Suprapubic skin (tissue), 4 donors: ENCODE measurements at places on chromosomes 2 and 18. TPM values are rescaled to one million over a fixed set of nuclear protein-coding genes. Genes with fewer than 3 reads are reported as not detected.
A peak's percentile ranks its signal among the peaks of the same experiment; 100 is the strongest.

DNA sequence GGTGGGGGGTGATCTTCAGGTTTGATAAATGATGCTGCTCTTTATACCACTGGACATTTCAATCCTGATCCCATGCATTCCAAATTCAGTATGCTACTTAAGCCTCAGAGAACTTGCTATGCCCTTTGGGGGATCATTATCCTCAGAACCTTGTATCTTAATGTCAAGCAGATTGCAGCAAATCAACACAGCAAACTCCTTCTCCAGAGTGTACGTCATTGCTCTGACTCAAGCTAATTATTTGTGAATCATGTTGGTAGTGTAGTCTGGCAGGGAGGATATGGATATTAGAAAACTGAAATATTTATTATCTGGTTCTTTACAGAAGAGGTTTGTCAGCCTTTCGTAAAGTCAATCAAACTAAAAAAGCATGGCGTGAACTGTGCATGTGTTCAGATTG is 562.5 kb upstream of the FAM98A start:
- H3K4me3 ChIP-seq: no peak overlapping the region
- H3K27me3 ChIP-seq: no peaks in the 10 kb centered on the region
- DNase-seq: no peak
- H3K36me3 ChIP-seq: no peaks in the 10 kb centered on the region

DNA sequence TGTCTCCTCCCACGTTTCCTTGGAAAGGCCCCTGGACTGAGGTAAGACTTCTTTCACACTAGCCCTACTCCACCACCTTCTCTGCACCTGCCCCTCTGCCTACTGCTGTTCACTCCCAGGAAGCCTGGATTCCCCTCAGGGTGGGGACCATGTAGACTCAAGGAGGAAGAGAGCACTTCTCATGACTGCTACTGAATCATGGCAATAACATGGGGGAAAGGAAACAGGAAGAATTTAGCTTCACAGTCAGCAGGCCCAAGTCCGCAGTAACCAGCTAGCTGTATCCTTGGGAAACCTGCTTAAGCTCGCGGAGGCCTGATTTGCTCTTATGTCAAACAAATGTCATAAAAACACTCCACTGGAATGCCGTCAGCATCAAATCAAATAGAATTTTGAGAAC is 126.2 kb upstream of the CAPN13 start:
- H3K27ac ChIP-seq: no peak overlapping the region
- no peaks in the 10 kb centered on the region for H3K4me1 ChIP-seq
- no peaks in the 10 kb centered on the region for H3K27me3 ChIP-seq

- peak overlapping the region; percentile 51 for H3K4me3 ChIP-seq
- peaks cover 99% of the 10 kb centered on the region for H3K27me3 ChIP-seq
- no peak for DNase-seq
- H3K27ac ChIP-seq: peak overlapping the region; percentile 47
- peaks cover 47% of the 10 kb centered on the region for H3K4me1 ChIP-seq
Measured at GRCh38 chr2:63059793-63060471, 9.3 kb downstream of the OTX1 start.

DNA sequence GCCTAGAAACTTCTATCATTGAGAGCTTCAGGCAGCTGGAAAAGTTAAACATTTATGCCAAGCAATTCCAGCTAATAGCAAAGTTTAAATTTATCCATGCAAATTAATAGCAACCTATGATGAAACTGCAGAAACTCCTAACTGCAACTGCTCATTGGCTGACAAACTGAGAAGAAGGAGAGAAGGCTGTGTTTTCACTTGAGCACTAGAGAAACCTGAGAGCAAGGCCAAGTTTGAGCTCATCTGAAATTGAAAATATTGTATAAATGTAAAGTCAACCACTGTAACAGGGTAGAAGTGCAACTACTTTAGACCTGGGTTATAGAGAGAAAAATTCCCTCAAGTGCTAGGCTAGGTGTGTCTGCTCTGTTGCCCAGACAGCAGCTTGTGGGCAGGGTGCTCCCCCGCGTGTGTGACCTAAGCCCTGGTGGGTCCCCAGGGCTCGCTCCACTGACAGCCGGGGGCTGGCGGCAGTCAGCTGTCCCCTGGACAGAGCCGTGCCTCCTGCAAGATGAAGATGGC is 50.2 kb downstream of the CABYR start:
- no peak for DNase-seq
- no peaks in the 10 kb centered on the region for H3K27me3 ChIP-seq
- H3K36me3 ChIP-seq: peaks cover 4% of the 10 kb centered on the region
- H3K4me1 ChIP-seq: no peaks in the 10 kb centered on the region
- H3K4me3 ChIP-seq: no peak overlapping the region

DNA sequence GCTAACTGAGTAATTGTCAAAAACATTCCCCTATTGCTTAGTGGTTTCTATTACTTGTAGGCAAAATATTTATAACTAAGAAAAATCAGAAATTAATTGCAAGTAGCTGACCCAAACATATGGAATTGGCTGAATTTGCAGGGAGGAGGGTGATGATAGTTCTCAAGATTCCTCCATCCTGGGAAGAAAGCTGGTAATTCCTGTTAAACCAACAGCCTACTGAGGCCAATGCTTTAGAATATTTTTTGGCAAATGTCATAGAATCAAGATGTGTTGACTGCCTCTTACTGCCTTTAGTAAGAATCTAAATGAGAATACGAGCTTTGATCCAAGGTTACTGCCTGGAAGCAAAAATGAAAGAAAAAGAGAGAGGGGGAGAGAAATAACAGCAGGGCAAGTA is 120.0 kb downstream of the COL6A3 start:
- no peak overlapping the region for H3K4me3 ChIP-seq
- H3K27me3 ChIP-seq: no peaks in the 10 kb centered on the region
- DNase-seq: no peak
- H3K4me1 ChIP-seq: peaks cover 63% of the 10 kb centered on the region

GRCh38 chr2:127448526-127448925 is 30.3 kb downstream of the PROC start:
- H3K4me3 ChIP-seq: no peak overlapping the region
- no peaks in the 10 kb centered on the region for H3K36me3 ChIP-seq
- no peak overlapping the region for H3K27ac ChIP-seq
- no peaks in the 10 kb centered on the region for H3K27me3 ChIP-seq

- no peaks in the 10 kb centered on the region for H3K4me1 ChIP-seq
- H3K36me3 ChIP-seq: no peaks in the 10 kb centered on the region
- H3K27ac ChIP-seq: no peak overlapping the region
- H3K27me3 ChIP-seq: no peaks in the 10 kb centered on the region
- no peak overlapping the region for H3K4me3 ChIP-seq
Measured at GRCh38 chr18:74446631-74447403, 10.3 kb downstream of the DIPK1C start.

GRCh38 chr18:76981396-76981968 is 151.1 kb downstream of the MBP start:
- H3K4me3 ChIP-seq: no peak overlapping the region
- no peak overlapping the region for H3K27ac ChIP-seq
- DNase-seq: no peak
- no peaks in the 10 kb centered on the region for H3K27me3 ChIP-seq
- H3K4me1 ChIP-seq: peaks cover 7% of the 10 kb centered on the region

DNA sequence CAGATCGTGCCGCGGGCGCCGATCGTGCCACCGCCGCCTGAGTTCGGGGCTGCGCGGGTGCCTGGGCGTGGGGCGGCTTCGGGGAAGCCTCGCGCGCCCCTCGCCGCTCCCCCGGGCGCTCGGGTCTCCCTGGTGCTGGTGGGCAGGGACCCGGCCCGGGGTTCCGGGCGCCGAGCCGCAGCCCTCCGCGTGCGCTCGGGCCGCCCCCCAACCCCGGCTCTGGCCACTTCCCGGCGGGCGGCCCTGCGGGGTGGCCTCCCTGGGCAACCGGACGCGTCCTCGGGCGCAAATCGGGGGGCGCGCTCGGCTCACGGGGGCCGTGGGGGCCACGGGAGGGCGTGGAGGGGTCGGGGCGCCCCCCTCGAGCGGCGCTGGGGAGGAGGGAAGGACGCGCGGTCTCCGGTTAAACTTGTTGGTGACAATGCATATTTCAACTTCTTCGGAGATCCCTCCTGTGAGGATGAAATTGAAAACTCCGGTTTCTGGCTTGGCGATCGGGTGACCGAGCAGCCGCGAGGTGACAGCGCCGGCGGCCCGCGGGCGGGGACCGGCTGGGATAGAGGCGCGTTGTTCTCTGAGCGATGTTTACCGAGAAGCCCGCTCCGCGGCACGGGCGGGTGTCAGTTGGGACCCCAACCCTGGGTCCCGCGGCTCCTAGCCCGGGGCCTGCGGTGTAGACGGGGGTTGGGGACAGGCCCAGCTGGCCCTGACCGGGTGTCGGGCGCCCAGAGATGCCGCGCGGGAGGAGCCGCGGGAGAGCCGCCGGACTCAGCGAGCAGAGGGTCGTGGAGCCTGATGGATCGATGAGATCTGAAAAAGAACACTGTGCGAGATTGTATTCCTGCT is 676 bp downstream of the SH3BP4 start:
- peak overlapping the region; percentile 92 for H3K27ac ChIP-seq
- peak overlapping the region; percentile 94 for H3K4me3 ChIP-seq
- H3K27me3 ChIP-seq: no peaks in the 10 kb centered on the region
- DNase-seq: no peak
- H3K36me3 ChIP-seq: no peaks in the 10 kb centered on the region

GRCh38 chr2:41920812-41921211 is 127.0 kb upstream of the PKDCC start:
- DNase-seq: no peak
- H3K4me1 ChIP-seq: peaks cover 35% of the 10 kb centered on the region
- H3K36me3 ChIP-seq: no peaks in the 10 kb centered on the region
- no peak overlapping the region for H3K4me3 ChIP-seq

DNA sequence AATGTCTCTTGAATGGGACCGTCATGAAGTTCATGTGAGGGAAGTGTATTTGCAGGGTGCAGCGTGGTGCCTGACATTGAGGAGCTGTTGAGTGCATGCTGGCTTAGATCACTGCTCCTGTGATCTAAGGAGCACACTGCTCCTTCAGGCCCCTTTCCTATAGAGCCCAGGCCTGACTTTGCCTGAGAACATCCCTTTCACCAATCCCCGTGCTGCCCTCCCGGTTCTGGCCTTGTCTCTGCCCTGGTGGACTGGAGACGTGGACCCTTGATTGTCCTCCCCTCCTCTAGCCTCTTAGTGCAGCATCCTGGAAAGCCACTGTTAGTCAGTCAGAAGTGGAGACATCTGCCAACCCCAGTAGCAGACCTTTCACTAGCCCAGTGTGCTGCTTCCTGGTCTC is 323.6 kb upstream of the HS6ST1 start:
- no peaks in the 10 kb centered on the region for H3K27me3 ChIP-seq
- no peak overlapping the region for H3K4me3 ChIP-seq
- peak; percentile 24 for DNase-seq
- no peaks in the 10 kb centered on the region for H3K4me1 ChIP-seq

GRCh38 chr2:68319398-68320117 is at the start of gene CNRIP1:
Gene CNRIP1 (minus strand): TSS chr2:68319949. CDS start chr2:68319400, 549 bp downstream.
- H3K4me3 ChIP-seq: peak within 1 kb of the TSS; percentile 57
- DNase-seq: peak; percentile 86
- H3K36me3 ChIP-seq: no peaks in the 10 kb centered on the region
- H3K27me3 ChIP-seq: peaks cover 22% of the 10 kb centered on the region

DNA sequence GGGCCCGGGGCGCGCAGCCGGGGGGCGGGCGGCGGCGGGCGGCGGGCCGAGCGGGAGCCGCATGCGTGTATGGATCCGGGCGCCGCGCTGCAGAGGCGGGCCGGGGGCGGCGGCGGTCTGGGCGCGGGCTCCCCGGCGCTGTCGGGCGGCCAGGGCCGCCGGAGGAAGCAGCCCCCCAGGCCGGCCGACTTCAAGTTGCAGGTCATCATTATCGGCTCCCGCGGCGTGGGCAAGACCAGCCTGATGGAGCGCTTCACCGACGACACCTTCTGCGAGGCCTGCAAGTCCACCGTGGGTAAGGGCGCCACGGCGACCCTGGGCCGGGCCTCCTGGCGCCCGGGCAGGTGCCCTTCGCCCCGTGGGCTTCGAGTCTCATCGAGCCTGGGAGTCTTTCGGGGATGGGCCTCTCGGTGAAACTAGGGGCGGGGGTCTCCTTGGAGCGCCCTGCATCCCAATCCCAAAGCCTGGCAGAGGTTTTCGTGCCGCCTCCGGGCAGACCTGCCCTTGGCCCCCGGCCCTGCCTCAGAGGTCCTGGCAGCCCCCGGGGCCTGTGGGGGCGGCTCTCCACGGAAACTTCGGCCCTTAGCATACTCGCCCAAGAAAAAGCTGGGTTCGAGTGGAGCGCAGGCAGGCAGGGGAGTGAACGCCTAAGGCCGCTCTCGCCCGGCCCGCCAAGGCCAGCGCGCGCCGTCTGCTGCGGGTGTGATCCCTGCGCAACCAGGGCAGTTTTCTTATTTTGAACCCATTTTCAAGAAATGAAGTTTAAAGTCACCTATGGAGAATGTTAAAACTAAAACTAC is 622 bp downstream of the RAB12 start:
- H3K27ac ChIP-seq: peak overlapping the region; percentile 53
- H3K27me3 ChIP-seq: no peaks in the 10 kb centered on the region
- H3K4me3 ChIP-seq: peak overlapping the region; percentile 74
- no peak for DNase-seq

DNA sequence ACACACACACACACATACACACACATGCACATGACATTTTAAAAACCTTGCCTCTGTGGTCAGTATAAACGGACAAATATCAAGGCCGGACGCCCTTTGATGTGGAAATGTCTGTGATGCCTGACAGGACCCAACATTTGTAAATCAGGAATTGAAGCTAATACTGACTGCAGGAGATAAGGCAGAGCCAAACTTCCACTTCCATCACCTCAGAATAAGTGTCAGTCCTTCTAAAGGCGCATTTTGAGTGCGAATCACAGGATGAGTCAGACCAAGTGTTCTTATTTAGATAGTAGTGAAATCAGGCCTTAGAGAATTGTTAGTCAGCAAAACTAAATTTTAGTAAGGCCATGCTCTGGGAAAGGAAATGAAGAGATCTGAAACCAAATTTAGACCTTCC is 211.7 kb upstream of the LRATD1 start:
- H3K27ac ChIP-seq: no peak overlapping the region
- no peaks in the 10 kb centered on the region for H3K36me3 ChIP-seq
- no peaks in the 10 kb centered on the region for H3K4me1 ChIP-seq
- no peaks in the 10 kb centered on the region for H3K27me3 ChIP-seq
- no peak for DNase-seq

DNA sequence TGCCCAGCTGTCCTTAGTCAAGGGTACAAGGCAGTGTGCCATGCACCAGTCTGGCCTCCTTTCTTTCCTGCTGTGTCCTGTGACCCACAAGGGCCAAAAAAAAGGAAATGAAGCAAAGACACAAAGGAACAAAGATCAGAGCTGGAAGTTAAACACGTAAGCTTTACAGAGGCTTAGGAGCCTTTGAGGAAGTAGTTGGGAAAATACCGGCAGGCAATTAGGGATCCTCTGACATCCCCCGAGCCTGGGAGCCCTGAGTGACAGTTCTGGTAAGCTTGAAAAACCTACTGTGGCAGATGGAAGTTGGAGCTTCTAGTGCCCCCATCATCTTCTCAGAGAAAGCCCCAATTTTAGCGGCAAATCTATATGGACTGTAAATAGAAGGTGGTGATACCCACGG is 78.5 kb downstream of the SPRED2 start:
- H3K4me1 ChIP-seq: peaks cover 27% of the 10 kb centered on the region
- H3K36me3 ChIP-seq: no peaks in the 10 kb centered on the region
- H3K27ac ChIP-seq: no peak overlapping the region
- no peak overlapping the region for H3K4me3 ChIP-seq
- H3K27me3 ChIP-seq: no peaks in the 10 kb centered on the region

Gene CYTIP
- 2.1 TPM for total RNA-seq

Gene TXNDC2
- not detected for total RNA-seq

Gene KCNG2
- not detected for total RNA-seq

Gene SCN3A
- total RNA-seq: 0.57 TPM

Gene GYPC
- 21.3 TPM for total RNA-seq

Gene COL4A3
- total RNA-seq: 0.26 TPM

Gene SERPINB10
- total RNA-seq: 0.21 TPM

Gene SERPINB12
- 78.9 TPM for total RNA-seq

Gene ALPG
- total RNA-seq: not detected

Gene VWC2L
- total RNA-seq: not detected

Gene DTNA
- 15.9 TPM for total RNA-seq

Gene SLC11A1
- total RNA-seq: 0.78 TPM
